ENCODE measurements at places on chromosomes 4 and X.

- DNase-seq, result no peak
Measured at GRCh38 chr4:122542411-122543236, 78.2 kb downstream of the IL21 start.

DNA sequence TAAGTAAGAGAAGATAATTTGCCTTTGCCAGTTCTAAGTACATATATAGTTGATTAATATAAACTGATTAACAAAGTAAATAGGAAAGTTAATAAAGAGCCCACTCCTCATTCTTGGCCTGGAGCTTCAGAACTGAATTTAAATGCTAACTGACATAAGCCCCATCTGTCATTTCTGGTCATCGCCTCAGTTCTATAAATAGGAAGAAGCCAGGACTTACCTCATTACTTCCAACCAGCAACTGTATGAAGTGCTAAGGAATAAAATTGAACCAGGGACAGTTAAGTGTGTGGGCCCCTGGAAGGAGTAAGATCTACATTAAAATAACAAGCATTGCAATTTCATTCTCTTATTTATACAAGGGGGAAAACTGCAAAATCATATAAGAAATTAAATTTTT is 52.0 kb upstream of the PDLIM5 start:
- no peak for DNase-seq

DNA sequence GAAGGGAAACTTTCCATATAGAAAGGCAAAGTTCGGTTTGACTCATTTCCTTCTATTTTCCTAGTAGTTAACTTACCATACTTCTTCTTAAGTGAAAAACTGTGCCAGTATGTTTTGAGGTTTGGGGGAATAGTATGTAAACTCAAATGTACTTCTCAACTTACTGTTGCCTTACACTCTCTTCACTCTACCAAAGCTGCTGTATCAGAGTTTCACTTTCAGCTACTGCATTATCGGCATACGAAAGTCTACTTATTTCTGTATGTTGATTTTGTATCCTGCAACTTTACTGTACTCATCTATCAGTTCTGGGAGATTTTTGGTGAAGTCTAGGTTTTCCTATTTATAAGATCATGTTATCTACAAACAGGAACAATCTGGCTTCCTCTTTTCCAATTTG is 932.7 kb downstream of the FAT4 start:
- no peak for DNase-seq

DNA sequence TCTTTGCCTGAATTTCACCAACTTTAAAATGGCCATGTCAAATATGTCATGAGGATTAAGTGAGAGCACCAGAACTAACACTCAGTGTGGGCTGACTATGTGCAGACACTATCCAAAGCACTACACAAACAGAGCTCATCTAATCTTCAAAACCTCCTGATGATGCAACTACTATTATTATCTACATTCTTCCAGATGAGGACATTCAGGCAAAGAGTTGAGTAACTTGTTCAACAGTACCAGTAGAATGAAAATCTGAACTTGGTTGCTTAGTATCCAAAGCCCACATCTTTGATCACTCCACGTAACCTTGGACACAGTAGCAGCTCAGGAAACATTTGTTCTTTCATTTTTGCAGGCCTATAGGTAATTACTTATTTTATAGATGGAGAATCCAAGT is 90.1 kb downstream of the ATP8A1 start:
- DNase-seq, result no peak

GRCh38 chr4:140809676-140810075 is 53.5 kb upstream of the TBC1D9 start:
- DNase-seq, result no peak

DNA sequence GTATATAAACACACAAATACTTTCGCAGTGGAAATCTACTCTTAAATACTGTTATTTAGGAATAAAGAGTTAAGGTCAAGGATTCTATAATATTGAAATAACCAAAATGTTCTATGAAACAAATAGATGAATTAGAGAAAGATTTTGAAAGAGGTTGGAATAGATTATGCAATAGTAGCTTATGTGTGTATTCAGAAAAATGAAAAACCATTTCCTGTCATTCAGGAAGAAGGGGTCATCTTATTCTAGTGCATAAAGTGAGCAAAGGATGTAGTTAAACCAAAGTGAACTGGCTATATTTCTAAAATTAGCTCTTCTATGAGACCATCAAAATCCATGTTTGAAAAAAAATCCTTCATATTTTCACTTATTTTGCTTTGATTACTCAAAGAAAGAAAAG is 30.0 kb upstream of the MYOZ2 start:
- DNase-seq, result no peak

DNA sequence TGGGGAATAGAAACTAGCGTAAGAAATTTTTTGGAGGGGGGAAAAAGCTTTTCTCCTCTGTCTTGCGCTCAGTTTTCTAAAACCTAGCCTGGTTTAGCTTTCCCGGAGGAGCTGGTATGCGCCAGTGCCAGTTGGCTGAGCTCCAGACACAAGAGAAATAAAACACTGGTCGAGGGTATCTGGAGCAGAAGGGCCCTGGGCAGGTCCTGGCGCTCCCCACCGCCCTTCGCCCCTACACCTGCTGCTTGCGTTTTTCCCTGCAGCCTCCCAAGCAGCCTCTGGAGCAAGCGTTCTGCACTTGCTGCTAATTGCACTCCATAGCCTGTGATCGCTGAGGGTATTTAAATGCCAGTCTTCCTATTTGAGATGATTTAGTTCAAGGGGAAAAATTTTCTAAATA is 816 bp downstream of the EREG start:
- DNase-seq, result no peak

GRCh38 chr4:38170338-38171169 is 210.4 kb downstream of the PTTG2 start:
- DNase-seq, result no peak

GRCh38 chr4:76716658-76717057 is 181.3 kb downstream of the SOWAHB start:
- no peak for DNase-seq

DNA sequence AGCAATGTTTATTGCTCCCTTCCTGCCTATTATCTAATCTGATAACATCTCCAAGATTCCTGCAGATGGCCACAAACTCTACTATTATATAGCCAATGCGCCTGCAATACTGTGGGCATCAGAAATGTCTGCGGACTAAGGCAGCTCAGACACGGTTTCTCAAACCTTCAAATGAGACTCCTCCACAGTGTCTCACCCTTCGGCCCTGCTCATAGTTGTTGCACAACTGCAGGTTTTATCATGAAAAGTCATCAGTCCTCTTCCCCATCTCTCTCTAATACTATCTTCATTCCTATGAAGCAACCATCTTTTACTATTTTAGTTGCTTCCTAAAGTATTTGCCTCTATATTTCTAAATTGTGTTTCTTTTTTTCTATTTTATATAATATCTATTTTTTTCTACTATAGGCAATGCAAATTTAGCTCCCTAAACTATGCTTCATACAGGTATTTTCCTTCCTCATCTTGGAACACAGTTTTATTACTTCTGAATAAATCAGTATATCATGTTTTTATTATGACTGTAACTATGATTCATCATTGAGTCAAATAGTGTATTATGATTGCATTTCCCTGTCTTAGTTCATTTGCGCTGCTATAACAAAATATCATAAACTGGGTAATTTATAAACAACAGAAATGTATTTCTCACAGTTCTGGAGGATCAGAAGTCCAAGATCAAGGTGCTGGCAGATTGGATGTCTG is 129.7 kb upstream of the EDNRA start:
- DNase-seq, result no peak
